NCI-H774 (cell line): ENCODE measurements at places on chromosomes 6 and 20.
A peak's percentile ranks its signal among the peaks of the same experiment; 100 is the strongest.

DNA sequence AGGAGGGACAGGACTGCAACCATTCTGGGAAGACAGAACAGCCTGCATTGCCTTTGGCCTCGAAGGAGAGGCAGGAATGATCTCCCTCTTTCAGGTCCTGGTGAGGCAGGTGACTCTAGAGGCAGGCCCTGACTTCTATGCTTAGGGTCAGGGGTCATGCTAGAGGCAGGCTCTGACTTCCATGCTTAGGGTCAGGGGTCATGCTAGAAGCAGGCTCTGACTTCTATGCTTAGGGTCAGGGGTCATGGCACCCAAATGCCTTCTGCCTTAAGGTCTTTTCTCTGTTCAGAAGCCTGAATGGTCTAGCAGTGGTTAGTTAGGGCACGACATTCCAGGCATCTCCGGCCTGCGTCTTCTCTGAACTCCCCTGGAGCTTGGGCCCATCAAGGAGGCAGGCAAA lies 35.1 kb upstream of the AAR2 start:
- no peak for DNase-seq

DNA sequence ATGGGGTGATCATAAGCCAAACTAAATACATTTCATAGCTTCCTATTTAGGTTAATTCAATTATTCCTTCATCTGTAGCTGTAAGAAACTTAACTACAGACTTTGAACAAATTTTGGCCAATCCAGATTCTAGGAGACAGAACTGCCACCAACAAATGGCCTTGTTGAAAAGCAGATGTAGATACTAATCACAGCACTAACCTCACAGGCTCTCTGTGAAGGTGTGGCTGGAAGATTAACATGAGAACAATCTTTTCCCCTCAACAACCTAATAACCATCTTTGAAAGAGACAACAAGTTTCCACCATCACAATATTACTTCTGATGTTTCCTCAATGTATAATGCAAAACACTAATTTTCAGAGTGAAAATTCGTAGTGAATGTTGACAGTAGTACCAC lies 87.8 kb downstream of the SESN1 start:
- no peak for DNase-seq

DNA sequence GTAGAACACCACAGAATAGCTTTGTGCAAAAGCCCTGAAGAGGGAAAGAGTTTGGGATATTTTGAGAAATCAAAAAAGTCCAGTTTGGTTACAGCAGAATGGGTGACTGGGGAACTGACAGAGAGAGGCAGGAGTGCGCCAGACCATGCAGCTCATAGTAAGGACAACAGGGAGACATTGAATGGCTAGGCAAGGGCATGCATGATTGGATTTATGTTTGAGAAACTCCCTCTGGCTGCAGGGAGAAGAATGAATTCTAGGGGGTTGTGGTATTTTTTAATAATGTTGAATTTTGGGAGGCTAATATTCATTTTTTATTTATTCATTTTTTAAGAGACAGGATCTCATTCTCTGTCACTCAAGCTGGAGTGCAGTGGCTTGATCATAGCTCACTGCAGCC lies 49.9 kb downstream of the TGM2 start:
- DNase-seq = no peak

- DNase-seq = peak; percentile 61
Observed at GRCh38 chr6:126963077-126963809, 155.2 kb upstream of the RSPO3 start.

- DNase-seq = no peak
Observed at GRCh38 chr6:39772559-39773273, 19.5 kb upstream of the DAAM2 start.

GRCh38 chr20:14882846-14883245 lies 545.4 kb upstream of the FLRT3 start:
- DNase-seq = no peak

DNA sequence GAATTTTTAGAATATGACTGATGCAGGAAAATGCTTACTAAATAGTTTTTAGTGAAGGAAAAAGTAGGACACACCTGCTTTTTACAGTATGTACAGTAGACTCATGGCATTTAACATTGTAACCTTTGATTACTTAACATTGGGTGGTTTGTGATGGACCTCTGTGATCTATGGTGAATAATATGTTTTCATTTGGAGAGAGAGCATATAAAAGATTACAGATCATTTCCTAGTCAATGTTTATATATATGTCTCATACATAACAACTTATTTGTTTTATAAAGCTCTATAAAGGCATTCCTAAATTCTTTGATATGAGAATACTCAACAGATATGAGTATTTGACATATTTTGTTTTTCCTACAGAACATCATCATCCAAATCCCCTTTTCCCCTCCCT lies 129.3 kb upstream of the PDE7B start:
- no peak for DNase-seq

DNA sequence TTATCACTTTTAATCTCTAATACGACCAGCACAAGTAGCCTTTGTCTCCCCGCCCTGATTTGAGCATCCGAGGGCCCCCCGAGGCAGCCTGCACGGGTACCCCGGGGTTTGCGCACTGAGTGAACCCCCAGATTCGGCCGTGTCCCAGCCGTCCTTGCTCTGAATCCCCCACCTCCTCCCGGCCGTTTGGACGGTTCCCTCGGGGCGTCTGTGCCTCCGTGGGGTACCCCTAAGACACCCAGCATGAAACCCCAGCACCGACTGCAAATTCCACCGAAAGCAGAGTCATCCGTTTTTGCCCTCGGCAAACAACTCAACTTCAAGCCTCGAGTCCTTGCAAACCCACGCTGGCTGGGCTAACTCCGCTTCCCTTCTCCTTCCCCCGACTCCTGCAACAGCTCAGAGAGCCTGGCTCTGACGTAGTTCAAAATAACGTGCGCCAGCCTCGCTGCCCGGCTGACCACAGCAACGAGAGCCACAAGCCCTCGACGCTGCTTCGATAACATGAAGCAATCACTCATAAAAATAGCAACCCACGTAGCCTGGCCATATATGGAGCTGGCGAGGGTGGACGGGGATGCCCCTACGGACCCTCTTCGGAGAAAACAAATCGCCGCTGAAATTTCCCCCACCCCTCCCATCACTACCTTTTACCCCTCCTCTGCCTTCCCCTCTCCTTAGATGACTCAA lies 764 bp upstream of the SNAP25 start:
- DNase-seq = peak; percentile 82

GRCh38 chr20:51801823-51802123 lies 548 bp downstream of the SALL4 start:
- DNase-seq = no peak

GRCh38 chr20:64217539-64218221 lies 37.9 kb upstream of the PCMTD2 start:
- DNase-seq = no peak

GRCh38 chr6:26392932-26393636 lies 9.0 kb upstream of the BTN3A1 start:
- no peak for DNase-seq

GRCh38 chr6:155126727-155127439 lies 131.8 kb downstream of the TIAM2 start:
- DNase-seq = no peak

- no peak for DNase-seq
Observed at GRCh38 chr20:9531581-9531980, 17.2 kb downstream of the LAMP5 start.
